Activated CD4-positive, alpha-beta T cell treated with anti-CD3 and anti-CD28 coated beads, Interleukin-10, Interleukin-2, amounts not matched to agents 100 ng/mL and 50 ng/mL, durations not matched to agents 16 hours and 8 hours (primary cell): ENCODE measurements at places on chromosomes 5 and 9.

GRCh38 chr9:133103987-133104505, 17.0 kb downstream of the RALGDS start:
- no peak for DNase-seq

GRCh38 chr5:34503379-34504253, 152.5 kb upstream of the RAI14 start:
- no peak for DNase-seq

DNA sequence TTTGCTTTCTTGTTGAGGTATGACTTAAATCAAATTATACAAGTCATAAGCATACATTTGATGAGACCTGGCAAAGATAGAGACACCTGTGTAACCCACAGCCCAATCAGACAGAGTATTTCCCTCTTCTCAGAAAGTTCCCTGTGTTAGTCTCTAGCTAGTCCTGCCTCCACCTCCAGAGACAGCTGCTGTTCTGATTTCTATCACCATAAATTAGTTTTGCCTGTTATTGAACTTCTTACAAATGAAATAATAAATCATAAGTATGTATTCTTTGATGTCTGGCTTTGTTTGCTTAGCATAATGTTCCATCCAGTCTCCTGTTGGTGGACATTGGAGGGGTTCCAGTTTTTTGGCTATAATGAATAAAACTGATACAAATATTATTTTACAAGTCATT, 194.5 kb downstream of the ICE1 start:
- no peak for DNase-seq

DNA sequence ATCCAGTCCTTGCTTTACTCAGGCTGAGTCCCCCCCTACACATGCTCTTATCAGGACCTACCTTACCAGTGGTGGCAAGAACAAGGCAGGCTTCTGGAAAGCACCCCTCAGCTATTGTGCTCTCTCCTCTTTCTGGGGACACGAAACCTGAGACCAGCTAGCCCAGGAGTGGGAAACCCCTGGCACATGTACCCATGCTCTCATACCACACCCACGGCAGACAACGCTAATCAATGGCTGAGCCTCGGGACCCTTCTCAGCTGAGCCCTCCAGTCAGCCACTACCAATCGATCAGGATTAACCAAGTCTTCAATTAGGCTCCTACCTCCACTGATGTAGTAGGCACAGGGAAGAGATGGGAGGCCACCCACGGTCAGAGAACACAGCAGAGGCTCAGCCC, 65.1 kb downstream of the VAV2 start:
- no peak for DNase-seq

- DNase-seq: no peak
These were observed 94.6 kb upstream of the RASGRF2 start for GRCh38 chr5:80865551-80865950.

DNA sequence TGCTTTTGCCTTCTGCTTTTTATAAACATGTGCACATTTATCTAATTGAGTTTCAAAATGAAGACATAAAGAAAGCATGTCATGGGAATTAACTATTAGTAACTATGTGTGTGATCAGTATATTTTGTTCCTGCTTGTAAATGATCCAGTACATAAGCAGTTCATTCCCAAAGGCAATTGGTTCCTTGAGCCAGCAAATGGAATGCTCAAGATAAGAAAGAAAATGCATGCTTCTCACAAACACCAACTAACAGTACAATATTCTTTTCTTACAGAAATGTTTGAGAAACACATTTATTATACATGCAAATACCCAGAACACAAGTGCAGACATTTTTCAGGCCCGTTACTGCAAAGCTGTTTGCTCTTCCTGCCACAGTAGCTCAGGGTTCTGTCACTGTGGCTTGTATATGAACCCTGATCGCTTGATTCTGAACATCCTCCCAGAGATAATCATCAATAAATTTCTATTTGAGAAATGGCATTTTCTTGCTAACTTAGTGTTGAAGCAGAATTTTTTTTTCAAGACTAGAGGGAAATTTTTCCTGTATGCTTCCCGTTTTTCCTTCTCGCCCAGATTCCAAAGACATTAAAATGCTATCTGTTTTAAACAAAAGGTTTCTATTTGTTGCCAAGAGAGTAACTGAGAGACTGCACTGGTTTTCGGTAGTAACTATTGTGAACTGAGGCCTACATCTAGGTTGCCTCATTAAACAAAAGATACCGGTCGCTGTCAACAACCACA, 1.9 kb downstream of the GNAQ start:
- peak; percentile 49 for DNase-seq

DNA sequence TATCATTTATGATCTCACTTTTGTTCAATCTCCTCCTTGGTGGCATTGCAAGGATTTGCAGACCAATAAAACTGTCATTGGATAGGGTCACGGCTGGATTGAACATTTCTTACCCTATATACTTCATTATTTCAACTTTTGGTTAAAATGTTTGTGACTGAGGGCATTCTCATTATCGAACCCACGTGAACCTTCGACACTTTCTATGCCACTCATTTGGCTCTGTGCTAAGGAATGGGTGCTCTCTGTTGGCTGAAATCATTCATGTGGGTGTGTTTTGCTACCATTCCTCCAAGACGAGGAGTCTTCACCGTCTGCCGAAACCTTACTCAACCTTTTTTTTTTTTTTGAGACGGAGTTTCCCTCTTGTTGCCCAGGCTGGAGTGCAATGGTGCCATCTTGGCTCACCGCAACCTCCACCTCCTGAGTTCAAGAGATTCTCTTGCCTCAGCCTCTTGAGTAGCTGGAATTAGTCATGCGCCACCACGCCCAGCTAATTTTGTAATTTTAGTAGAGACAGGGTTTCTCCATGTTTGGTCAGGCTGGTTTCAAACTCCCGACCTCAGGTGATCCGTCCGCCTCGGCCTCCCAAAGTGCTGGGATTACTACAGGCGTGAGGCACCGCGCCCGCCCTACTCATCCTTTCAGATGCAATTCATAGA, 62.5 kb downstream of the CSNK1A1 start:
- DNase-seq: no peak

GRCh38 chr5:135392256-135392655, 6.8 kb downstream of the MACROH2A1 start:
- peak; percentile 85 for DNase-seq

GRCh38 chr5:52481201-52481600, 306.5 kb upstream of the ITGA1 start:
- DNase-seq: no peak

GRCh38 chr5:109567374-109568044, 122.2 kb upstream of the MAN2A1 start:
- DNase-seq: no peak

- no peak for DNase-seq
These were observed 116.4 kb downstream of the GADD45G start for GRCh38 chr9:89721176-89721700.

DNA sequence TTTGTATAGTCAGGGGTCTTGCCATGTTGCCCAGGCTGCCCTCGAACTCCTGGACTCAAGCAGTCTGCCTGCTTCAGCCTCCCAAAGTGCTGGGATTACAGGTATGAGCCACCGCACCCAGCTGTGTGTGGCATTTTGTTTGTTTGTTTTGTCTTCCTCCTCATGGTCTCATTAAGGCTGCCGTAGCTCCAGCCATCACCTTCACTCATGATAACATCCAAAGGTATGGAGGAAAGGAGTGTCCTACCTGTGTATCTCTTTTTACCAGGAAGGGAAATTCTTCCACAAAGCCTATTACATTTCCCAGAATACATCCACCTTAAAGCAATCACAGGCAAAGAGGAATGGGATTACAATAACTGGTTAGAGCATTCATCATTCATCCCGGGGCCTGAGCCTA, 27.2 kb downstream of the LSM11 start:
- DNase-seq: no peak

- DNase-seq: no peak
These were observed 235.3 kb downstream of the GABRB2 start for GRCh38 chr5:161311146-161311708.

- DNase-seq: peak; percentile 86
These were observed 170.9 kb downstream of the PALM2AKAP2 start for GRCh38 chr9:109950710-109951443.

DNA sequence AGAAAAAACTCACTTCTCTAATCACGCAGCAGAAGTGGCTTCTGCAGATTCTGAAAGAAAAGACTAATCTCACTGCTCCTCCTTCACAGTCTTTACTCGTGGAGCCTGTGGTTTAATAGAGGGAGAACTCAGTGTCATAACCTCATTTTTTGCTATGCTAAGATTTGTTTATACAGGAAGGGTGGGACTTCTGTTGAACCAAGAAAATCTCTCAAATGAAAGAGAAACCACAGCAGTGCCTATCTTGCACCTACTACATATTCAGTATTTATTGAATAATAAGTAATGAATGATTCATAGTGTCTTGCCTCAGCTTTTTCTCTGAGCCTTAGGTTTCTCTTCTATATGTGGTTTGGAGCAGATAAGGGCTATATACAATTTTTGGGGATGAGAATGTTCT, 136.1 kb upstream of the DMAC1 start:
- peak; percentile 51 for DNase-seq

- DNase-seq: no peak
These were observed 140.8 kb downstream of the HMHB1 start for GRCh38 chr5:143952809-143953208.

DNA sequence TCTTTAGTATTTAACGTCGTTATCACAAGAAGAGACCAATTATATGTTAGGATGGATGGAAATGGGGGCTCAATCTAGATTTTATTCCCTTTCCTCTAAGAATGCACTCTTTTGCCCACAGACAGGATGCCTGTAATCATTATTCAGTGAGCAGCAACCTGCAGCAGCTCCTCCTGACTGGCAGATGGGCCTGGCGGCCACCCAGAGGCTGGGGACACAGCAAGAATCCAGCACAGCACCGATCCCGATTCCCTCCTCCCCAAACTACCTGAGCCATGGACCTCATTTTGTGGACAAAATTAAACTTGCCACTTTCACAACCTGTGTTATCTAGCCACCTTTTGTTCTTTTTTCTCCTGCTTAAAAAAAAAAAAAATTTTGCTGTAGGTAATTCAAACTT, 101.0 kb downstream of the USP20 start:
- DNase-seq: no peak

- no peak for DNase-seq
These were observed 19.0 kb downstream of the C9orf152 start for GRCh38 chr9:110188991-110189390.

DNA sequence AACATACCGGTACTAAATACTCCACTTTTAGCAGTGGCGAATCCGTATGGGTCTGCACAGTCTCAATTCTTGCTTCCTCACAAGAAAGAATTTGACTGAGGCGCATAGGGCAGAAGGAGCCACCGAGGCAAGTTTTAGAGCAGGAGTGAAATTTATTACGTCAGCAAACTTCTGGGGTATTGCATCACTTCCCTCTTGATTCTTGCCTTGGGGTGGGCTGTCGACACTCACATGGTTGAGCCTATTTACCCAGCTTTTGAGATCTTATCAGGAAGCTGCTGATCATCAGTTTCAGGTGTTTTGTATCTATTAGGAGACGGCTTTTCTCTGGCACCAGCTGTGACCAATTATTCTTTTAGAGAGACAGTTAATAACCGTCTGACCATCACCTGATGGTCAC, 111.5 kb upstream of the CCNH start:
- DNase-seq: no peak

DNA sequence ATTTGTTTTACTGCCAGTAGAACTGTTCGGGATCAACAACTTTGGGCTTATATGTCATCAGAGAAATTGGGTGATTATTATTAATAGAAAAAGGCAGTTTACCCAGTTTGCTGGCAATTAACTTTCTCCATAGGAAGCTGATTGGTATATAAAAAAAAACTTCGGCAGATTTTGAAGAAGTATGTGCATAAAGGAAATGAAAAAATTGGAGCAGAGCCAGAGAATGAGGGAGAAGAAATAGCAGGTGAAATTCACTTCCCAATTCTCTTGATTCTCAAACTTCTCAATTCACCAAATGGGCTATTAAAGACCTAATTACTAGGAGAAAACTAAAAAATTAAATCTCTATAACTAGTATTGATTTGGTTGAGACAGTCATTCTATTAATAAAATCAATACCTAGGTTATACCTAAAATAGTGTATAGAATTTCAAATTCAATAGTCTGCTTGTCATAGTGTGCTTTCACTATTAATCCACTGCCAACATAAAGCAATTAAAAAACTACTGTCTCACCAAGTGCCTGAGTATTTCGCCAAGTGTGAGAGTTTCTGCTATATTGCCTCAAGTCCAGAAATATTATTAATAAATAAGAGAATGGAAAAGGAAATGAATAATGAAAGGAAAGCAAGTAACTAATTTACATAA, 47.5 kb downstream of the STX17 start:
- peak; percentile 47 for DNase-seq

- no peak for DNase-seq
These were observed 91.7 kb downstream of the MACROH2A1 start for GRCh38 chr5:135307143-135307903.

DNA sequence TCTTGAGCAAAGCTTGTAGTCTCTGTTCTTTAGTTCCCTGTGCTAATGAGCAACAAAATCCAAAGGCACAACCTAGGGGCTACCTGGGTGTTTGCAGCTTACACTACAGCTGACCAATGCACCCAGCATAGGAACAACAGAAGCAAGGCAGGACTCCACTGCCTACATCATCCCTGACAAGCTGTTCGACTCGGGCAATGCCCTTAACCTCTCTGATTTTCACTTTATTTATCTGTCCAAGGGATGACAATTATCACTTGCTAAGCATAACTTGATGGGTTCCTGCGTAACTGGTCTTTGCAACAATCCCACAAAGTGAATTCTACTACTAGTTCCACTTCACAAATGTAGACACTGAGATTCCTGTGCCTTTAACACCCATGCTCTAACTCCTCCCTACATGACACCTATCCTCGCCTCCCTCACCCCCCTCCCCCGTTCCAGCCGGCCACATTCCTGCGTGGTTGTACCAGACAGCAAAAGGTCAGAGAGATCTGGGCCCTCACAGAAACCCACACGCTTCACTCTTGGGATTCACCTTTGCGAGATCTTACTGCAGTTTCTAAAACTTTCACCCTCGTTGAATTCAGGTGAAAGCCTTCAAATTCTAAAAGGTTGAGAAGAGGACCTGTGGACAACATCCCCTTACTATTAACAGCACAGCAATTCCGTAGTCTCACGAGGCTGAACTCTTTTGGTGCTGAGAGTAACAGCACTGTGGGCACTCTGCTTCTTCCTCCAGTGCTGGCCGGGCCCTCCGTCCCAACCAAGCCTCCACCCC, 995 bp downstream of the IPPK start:
- peak; percentile 53 for DNase-seq

DNA sequence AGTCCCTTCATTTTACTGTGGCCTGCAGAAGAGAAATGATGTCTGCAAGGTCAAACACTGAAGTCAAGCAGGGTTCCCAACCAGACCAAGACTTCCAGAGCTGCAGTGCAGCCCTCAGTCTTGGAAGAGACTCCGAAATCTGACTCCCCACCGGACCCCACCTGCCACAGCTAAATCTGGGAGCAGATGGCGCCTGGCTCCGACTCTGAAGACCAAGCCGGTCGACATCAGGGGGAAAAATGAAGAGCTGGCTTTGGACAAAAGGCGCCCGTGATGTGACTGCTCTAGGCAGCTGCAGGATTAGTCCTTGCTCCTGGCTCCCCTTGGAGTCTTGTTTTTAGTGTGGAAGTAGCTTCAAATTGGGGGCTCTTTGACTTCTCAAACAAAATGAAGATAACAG, 72.4 kb upstream of the ZNF622 start:
- DNase-seq: no peak

DNA sequence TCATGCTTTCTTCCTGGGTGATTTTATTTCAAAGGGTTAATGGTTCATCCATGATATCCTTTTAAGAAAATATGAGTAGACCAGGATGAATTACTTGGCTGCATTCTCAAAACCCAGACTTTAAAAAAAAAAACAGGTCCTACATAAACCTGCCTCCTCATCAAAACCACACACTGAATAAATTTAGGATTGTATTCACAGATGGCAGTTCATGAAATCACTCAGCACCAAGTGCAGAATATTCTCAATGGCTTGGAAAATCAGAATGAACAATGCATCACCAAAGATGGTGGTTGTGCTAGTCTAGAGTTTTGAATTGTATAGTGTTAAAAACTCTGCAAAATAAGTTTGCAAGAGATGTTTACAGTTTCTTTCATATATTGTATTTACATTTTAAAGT, 145.4 kb upstream of the GRAMD2B start:
- DNase-seq: no peak
